ENCODE measurements at places on chromosomes 12 and 14.

DNA sequence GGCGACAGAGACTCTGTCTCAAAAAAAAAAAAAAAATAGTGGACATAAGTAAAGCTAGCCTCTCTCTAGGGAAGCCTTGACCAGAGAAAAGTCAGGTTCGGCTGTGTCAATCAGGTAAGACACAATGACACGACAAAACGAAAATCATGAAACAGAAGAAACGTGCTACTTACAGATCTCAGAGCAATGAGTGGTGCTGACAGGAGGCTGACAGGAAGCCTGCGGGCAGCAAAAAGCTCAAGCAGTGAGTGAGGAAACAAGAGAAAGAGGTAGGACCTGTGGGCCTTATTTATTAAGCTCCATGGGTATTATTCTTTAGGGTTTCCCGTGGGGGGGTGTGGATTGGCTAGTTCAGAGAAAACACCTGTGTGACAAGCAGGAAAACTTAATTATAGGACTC, 363.1 kb downstream of the KCNH5 start:
- DNase-seq: no peak

- DNase-seq: peak; percentile 58
Observed at GRCh38 chr14:95515596-95516552, 576 bp downstream of the SYNE3 start.

DNA sequence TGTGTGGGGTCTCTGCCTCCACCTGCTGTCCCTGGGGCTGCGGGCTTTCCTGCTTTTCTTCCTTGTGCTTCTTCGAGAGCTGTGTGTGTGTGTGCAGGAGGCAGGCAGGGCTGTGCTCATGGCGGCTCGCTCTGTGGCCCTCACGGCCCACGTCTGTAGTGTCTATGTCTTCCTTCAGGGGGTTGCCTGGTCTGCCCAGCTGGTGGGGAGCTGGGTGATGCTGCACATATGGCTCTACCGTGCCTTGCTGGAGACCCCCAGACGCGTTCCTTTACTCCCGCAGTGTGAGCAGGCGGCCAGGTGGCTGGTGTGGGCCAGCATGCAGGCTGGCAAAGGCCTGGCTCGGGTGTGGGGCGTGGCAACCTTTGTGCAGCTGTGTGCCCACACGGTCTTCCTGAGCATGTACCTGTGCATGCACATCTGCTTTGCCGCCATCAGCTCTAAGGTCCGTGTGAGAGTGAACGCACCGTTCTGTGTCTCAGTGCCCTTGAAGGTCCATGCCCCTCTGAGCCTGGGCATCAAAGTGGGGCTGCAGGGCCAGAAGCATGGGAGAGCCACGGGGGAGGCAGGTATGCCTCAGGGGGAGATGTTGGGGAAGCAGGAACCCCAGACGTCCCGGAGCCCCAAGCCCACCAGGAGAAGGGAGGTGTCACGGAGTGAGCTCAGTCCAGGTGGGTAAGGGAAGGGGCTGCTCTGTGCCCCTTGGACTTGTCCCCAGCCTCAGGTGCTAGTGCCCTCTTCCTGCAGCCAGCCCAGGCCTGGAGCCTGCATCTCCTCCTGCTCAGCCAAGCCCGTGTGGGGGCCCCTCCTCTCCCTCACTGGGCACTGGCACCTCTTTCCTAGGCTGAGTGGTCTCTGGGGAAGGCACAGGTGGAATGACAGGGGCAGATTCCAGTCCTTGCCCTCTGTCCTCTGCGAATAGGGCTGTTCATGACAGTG, 26.4 kb downstream of the CLSTN3 start:
- no peak for DNase-seq

GRCh38 chr14:55446127-55446736, 5.8 kb upstream of the TBPL2 start:
- DNase-seq: peak; percentile 51

GRCh38 chr14:91869556-91869955, 2.2 kb upstream of the TC2N start:
- no peak for DNase-seq

GRCh38 chr14:93741556-93742230, 46.6 kb downstream of the PRIMA1 start:
- no peak for DNase-seq

DNA sequence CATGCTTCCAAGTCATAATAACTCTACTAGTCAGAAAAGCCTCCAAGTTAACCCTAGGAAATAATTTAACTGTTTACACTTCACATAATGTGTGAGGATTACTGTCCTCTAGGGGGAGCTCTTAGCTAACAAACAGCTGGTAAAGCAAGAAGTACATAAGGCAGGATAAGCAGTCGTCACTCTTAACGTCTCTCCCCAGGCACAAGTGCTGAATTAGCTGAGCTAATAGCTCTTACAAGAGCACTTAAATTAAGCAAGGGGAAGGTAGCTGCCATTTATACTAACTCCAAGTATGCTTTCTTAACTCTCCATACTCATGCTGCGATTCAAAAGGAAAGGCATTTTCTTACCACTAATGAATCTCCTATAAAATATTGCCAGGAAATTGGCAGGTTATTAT, 79.3 kb upstream of the TSPAN11 start:
- DNase-seq: peak; percentile 17

DNA sequence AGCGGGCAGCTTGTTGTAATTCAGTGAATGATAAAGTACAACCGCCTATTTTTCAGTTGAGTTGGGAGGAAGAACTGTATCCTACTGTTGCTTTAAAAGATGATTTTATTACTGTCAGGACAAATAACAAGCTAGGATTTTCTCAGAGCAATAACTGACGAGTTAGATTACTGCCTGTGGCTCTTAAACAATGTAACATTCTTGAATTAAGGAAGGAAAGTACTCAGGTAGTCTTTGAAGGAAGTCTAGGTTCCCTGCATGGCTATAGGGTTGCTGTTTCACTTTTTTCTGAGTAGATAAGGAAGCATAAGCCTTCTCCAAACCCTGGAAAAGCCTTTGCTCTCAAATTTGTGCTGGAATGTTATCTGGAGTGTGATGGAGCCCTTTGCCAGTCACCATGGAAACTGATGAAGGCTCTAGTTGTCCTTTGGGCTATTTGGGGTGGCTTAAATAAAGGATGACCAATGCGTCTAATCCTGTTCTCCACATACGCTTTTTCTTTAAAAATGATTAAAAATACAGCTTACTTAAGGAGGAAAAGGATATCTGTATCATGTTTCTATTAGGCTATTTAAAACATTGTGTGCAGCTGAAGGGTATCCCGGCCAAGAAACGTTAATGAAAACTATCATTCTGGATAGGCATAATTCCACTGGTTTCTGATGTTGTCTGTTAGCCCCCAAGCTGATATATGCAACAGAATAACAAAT, 17.7 kb downstream of the NUBPL start:
- no peak for DNase-seq

GRCh38 chr14:99604766-99605298, 825 bp upstream of the CCDC85C start:
- DNase-seq: peak; percentile 83

DNA sequence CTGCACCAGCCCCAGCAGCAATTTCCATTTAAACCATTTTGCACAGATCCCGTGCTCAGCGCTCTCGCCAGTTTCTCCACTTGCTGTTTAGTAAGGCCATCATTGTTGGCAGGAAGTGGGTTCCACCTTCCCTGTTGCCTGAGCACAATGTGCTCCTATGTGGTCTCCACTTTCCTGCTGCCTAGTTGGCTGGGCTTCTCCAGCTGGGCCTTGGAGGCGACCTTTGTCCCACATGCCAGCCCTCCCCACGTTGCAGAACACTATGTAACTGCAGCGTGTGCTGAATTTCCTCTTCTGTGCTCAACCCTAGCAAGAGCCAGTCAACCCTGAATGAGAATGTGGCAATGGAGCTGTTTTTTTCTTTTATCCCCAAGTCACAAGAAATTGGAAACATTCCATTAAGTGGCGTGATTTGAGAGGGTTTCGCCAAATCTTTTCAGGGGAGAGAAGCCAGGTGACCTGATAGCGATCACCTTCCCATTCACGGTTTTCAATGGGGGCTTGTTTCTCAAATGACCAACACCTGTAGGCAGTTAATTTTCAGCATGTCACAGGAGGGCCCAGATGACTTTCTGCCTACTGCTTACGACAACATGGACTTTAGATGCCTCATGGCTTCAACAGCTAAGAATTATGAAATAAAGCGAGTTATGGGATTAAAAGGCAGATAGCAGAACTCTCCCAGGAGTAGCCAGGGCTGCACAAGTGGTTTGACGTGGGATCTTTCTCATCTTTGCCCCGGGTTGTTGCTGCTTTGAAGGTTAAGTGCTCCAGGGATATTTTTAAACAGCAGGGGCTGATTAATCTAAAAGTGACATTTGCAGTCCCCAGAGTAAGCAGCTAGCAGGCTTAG, at the start of gene ACACB:
TSS of gene ACACB (plus strand) at position 830 of the 853 bp plus-strand sequence. CDS start 22,819 bp downstream, outside the sequence.
- DNase-seq: peak; percentile 66

GRCh38 chr12:51865757-51866270, 17.3 kb upstream of the FIGNL2 start:
- no peak for DNase-seq

GRCh38 chr14:66234411-66234810, 251.8 kb upstream of the CCDC196 start:
- no peak for DNase-seq

DNA sequence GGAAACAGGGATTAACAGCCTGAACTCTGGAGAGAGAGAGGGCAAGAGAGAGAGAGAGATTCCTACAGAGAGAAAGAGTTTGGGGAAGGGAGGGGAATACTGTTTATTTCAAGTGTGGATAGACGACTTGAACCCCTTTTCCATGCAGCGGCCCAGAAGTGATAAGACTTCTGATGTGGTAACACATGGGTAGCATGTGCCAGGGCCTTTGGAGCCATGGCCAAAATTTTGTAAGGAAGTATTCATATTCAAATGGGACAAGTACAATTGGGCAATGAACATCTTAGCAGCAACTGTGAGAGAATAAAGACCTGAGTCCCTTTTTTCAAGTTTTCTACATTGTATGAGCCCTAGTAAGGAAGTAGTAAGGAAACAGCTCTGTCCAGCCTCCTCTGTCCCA, 42.4 kb upstream of the CCDC196 start:
- DNase-seq: no peak

- no peak for DNase-seq
Observed at GRCh38 chr12:72295744-72296143, 23.6 kb downstream of the TRHDE start.

GRCh38 chr14:29518335-29518734, 409.3 kb downstream of the PRKD1 start:
- DNase-seq: no peak

GRCh38 chr14:59313658-59314608, 125.5 kb downstream of the DAAM1 start:
- no peak for DNase-seq

- DNase-seq: no peak
Observed at GRCh38 chr12:6118891-6119568, 5.4 kb downstream of the VWF start.

DNA sequence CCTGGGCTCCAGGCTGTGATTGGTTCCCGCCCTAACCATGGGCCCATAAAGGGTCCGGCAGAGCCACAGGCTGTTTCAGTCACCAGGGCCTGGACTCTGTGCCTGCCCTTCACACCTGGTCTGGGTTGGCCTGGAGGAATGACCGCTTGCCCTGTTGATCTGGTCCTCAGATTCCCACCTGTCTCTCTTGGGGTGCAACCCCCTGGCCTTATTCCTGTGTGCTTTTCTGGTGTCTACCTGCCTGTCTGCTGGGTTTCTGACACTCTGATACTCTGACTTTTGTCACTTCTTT, 2.9 kb upstream of the KRT83 start:
- DNase-seq: no peak

GRCh38 chr14:60064491-60065072, 27.1 kb upstream of the PCNX4 start:
- no peak for DNase-seq

DNA sequence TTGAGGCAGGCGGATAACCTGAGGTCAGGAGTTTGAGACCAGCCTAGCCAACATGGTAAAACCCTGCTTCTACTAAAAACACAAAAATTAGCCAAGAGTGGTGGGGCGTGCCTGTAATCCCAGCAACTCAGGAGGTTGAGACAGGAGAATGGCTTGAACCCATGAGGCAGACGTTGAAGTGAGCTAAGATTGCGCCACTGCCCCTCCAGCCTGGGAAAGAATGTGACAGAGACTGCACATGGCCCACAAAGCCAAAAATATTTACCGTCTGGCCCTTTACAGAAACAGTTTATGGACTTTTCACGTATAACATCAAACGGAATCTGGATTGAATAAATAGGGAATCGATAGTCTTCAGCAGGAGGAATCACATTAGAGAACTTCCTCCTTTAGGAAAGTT, 3.5 kb downstream of the RSRC2 start:
- DNase-seq: no peak
